MV-4-11 (cell line): ENCODE measurements at places on chromosomes 4 and X.

DNA sequence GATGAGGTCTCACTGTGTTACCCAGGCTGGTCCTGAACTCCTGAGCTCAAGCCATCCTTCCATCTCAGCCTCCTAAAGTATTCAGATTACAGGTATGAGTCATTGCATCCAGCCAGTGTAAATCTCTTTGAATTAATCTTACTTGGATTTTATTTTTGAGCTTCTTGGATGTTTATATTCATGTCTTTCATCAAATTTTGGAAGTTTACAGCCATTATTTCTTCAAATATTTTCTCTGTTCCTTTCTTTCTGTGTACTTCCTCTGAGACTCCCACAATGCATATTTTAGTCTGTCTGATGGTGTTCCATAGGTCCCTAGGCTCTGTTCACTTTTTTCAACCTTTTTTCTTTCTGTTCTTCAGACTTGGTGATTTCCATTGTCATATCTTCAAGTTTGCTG is 34.9 kb downstream of the ZCCHC13 start:
- DNase-seq, result no peak

DNA sequence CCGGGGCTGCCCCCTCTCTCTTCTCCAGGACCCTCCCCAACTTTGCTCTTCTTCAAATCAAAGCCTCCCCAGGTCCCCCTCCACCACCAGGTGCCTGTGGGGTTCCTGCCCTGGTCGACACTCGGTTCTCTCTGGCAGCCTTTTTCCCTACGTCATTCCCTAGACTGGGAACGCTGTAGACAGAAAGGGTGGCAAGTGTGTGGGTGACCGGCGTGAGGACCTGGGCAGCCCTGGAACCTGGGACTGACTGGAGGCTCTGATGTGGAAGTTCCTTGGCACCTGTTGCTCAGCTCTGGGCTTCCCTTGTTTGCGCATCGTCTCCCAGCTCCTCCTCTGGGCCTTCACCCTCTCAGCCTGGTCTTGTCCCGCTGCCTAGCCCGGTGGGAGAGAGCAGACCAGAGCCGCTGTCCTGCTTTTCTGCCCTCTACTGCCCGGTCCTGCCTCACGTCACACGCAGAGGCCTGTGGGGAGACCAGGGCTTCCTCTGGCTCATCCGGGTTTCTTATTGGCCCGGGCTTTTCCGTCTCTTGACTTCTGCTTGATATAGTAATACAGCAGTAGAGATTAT is 1.3 kb downstream of the TACC3 start:
- peak; percentile 31 for DNase-seq

- DNase-seq, result no peak
Measured at GRCh38 chrX:30573125-30573524, 4.4 kb downstream of the TASL start.

DNA sequence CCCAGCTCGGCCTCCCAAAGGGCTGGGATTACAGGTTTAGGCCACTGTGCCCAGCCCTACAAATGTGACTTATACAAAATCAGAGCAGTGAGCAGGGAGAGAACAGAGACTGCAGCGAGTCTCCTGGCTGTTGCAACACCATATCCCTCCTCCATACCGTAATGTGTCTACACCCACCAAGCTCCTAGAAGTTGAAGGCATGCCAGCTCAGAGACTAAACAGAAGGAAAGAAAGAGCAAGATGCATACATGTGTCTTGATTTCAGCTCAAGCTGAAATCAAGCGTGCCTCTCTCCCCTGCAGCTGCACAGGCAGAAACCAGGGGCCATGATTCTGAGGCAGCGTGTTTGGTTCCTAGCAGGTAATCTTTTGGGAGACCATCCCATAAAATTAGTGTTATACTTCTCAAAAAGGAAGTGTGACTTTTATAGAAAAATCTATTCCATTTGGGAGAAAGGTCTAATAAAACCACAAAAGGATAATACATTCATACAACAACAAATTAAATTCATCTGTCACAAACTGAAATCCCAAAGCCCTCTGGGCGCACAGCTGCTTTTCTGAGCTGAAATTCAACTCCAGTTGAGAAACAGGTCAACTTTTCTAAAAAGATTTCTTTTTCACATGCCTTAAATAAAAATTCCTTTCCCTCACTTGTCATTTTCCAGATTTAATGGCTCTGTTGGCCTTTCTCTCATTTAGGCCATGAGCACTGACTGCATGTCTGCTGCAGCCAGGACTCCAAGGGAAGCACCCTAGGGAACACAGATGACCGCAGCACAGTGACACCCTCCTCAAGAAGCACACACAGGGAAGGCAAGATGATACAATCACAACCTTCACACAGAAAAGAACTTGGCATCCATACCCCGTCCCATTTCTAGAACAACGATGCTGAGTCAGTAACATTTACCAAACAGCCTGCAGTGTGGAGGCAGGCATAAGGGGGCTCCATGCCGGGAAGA is 34.4 kb downstream of the AFAP1 start:
- no peak for DNase-seq

- DNase-seq, result no peak
Measured at GRCh38 chr4:189548484-189549125, 392.1 kb upstream of the FRG1 start.

GRCh38 chr4:54038056-54038455 is 26.3 kb downstream of the CHIC2 start:
- DNase-seq, result no peak

DNA sequence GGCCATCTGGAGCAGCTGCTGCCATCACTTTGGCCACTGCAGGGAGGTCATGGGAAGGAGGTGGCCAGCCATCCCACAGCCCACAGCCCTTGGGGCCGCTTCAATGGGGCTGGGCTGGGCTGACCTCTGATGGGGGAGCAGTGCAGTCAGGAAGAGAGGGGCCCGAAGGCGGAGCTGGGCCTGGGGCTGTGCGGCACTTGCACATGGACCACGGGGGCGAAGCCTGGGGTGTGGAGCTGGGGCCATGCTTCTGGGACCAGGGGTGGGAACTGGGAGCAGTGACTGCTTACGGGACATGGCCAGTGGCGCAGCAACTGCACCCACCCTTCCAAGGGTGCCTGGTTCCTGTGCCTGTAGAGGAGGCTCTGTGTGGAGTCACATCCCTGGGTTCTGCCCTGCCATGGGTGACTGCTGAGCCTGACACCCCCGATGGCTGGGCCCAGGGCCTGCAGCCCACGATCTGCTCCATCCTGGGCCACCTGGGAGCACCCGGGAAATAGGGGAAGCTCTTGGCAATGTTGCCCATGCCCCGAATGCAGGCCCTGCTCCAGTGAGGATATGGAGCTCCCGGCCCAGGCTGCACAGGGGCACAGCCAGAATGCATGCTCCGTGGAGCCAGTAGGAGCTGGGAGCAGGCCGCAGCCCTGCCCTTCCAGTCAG is 22.4 kb upstream of the SULT1B1 start:
- no peak for DNase-seq

DNA sequence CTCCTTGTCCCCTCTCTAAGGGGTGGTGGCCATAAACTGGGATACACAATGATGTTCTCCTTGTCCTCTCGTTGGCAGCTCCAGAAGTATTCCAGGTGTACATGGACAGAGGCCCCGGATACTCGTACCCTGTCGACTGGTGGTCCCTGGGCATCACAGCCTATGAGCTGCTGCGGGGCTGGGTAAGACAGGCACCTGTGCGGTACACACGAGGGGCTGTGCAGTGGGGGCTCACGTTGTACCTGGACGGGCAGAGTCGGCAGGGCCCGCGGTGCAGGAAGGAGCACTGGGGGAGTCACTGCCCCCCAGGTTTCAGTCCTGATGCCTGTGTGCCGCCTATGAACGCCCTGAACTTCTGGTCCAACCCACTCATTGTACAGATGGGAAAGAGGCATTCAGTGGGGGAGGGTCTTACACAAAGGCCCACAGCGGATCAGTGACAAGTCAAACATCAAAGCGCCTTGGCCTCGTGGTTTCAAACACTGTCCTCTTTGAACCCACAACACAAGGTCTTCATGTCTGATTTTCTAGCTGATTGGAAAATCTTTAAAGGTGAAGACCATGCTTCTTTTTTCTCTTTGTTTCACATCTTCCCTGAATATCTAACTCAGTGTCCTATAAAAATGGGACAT is 261.6 kb downstream of the EVC2 start:
- DNase-seq, result no peak

- DNase-seq, result peak; percentile 56
Measured at GRCh38 chr4:184382189-184382846, 92.0 kb downstream of the IRF2 start.

DNA sequence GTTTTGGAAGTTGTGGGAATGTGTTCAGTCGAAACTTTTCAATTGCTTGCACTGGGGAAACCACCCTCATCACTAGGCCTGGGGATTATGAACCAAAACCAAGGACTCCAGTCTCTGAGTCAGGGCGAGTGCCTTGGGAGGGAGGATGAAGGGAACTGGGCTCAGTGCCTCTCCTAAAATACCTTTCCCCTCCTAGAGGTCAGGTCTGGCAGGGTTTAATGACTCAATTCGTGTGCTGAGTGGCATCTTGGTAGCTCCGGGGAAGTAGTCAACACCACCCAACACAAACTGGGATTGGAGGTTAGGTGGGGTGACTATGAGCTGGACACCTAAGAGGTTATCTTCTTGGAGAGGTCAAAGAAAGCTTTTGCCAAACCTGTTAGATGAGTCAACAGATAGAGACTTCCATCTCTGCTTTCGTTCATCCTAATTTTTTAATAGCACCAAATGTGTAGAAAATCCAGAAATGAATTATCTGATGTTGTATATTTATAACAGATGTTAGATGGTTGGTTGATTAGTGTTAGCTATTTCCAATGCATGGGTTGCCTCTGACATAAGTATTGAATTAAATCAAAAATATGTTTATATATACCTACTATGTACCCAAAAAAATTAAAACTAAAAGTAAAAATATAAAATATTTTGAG is 202.8 kb downstream of the SHROOM3 start:
- DNase-seq, result no peak

DNA sequence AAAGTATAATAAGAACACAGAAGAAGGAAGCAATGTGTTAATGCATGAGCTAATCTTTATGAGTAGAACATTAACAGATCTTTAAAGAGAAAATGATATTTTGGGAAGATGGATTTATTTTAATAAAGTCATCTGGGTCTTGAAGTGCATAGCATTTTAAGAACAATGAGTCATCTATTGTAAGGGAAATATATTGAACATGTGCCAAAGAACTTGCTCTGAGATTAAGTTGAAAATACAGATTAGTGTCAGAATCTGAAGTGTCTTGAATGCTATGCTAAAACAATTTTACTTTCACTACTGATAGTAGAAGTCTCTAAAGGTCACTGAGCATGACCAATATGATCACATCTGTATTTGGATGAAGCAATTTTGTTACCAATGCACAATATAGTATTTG is 776.7 kb upstream of the GRID2 start:
- no peak for DNase-seq

DNA sequence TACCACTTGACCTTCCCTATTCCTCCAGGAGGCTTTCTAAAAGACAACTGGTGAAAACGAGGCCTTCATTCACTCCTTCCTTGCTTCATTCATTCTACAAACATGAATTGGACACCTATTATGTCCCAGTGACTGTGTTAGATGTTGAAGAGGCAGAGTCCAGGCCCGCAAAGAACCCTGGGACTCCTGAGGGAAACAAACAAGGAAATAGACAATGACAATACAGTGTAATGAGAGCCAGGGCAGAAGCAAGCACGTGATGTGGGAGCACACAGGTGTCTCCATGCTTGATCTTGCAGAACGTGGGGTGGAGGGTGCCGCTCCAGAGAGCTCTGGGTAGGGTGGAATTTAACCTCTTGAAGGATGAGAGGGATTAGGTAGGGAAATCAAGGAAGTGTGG is 137.6 kb upstream of the KLF3 start:
- no peak for DNase-seq

DNA sequence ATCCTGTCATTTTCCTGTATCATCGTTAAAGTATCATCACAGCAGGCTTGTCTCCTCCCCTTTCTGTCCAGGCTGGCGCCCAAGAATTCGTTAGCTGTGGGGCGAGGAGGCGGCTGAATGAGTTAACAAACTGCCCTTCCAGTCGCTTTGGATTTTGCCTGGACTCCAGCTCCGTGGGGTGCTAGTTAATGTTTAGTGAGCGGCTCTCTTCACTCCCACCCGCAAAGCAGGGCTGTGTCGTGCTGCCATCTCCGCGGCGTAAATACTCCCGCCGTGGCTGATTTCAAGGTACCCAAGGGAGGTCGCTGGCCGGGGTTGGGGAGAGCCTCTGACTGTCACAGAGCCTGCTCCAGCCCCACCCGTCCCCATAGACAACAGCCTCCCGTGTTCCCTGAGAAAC is 44.9 kb upstream of the SPRY1 start:
- no peak for DNase-seq

DNA sequence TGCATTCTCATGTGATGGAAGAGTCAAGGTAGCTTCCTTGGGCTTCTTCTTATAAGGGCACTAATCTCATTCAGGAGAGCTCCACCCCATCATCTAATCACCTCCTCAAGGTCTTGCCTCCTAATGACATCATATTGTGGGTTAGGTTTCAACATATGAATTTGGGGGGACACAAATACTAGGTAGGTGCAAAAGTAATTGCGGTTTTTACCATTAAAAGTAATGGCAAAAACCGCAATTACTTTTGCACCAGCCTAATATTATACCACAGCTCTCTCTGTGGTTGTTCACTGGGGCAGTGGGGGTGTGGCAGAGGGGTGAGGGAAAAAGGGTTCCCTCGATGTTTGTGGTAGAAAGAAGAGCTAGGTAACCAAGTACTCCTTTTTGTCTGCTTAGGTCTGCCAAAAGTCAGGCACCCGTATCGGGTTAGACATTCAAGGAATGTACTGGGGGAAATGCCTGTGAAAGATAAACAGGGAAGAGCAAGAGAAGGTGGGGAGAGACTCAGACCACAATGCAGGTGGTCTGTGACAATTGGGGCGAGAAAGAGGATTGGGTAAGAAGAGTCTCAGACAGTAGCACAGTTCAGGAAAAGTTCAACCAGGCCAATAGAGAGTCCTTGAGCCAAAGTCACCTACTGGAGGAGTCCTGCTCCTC is 78.9 kb upstream of the MTM1 start:
- DNase-seq, result no peak
